ENCODE measurements at places on chromosomes 1 and 21.

DNA sequence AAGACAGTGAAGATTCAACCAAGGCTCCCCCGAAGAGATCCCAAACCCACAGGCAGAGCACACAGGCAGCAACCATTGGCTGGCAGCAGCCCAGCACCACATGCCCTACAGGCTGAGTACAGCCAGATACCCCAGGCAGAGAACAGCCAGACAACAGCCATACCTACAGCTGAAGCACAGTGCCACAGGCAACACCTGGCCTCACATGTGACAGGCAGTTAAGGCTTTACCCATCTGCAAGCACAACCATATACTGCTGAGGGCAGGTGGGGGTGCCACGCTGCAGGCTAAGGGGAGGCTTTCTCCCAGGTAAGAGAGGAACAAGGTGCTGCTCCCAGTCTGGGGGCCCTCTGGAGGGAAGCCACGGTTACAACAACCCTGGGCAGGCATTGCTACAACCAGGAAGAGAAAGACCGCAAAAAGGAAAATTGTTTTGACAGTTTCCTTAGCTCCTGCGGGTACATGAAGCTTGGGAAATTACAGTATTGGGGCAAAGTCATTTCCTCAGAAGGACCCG is 12.3 kb downstream of the CHIT1 start:
- no peak for DNase-seq

GRCh38 chr1:110464340-110464739 is 13.4 kb downstream of the PROK1 start:
- DNase-seq = no peak

DNA sequence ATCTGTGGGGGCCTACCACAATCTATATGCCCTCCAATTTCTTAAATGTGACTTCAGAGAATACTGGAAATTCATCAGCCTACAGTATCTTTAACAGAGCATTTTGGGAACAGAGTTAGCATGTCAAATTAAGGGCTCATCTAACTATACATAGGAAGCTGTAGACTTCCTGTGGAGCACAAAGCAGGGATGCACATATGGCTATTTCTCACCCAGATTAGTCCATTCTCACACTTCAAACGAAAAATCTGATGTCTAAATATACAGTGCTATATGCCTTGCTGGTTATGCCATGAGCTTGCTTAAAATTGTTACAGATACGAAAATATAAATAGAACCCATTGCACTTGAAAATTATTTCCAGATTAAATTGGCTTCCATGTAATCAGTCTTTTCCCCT is 1922.8 kb downstream of the MRPL39 start:
- DNase-seq = no peak

GRCh38 chr1:111127923-111128643 is 11.8 kb downstream of the DRAM2 start:
- DNase-seq = no peak

- DNase-seq = no peak
Observed at GRCh38 chr1:177858332-177858821, 111.5 kb downstream of the SEC16B start.

- no peak for DNase-seq
Observed at GRCh38 chr1:85230305-85230977, 29.0 kb downstream of the C1orf52 start.

DNA sequence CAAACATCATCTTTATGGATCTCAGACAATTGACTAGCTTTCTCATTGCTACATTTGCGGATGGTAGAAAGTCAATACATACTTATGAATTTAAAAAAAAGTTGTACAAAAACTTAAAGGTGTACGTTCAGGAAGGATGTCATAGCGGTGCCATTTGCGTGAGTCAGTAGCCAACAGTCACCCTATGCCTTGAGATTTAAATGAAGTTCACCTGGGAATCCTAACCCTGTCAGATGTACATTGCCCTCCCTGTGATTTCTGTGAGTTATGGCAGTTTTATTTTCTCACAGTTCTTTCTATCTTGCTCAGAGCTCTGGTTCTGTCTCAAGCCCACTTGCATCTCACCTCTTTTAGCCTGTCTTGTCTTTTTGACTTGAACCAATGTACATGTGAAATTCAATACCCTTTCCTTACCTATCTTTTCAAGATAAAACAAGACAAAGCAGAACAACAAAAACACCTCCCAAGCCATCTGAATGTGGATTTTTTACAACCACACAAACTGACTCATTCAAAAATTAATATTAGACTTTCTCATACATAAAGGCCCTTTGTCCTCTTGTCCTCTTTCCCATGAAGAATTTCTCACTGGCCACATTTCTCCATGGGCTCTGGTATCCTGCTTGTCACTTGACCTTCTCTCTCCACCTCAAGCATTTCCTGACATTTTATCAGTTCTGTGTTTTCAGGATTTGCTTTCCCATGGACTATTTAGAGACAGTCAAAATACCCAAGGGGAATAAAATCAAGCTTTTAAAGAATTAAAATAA is 25.3 kb upstream of the ZNF697 start:
- DNase-seq = no peak

- no peak for DNase-seq
Observed at GRCh38 chr1:26218906-26219494, 15.0 kb upstream of the CEP85 start.

DNA sequence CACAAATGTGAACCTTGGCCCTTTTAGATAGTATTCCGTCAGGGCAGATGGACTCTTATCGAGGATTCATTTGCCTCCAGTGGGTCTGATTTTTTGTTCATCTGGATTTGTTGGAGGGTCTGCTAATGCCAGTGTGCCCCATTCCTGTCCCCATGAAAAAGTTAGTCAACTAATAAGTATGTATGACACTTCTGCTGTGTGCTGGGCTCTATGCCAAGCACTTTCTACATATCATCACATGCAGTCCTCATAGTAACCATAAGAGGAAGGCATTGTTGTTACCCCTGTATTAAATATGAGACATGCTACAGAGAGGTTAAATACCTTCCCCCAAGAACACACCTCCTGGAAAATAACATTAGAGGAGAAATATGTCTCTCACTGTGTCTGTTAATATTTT is 46.6 kb upstream of the MAB21L3 start:
- no peak for DNase-seq

DNA sequence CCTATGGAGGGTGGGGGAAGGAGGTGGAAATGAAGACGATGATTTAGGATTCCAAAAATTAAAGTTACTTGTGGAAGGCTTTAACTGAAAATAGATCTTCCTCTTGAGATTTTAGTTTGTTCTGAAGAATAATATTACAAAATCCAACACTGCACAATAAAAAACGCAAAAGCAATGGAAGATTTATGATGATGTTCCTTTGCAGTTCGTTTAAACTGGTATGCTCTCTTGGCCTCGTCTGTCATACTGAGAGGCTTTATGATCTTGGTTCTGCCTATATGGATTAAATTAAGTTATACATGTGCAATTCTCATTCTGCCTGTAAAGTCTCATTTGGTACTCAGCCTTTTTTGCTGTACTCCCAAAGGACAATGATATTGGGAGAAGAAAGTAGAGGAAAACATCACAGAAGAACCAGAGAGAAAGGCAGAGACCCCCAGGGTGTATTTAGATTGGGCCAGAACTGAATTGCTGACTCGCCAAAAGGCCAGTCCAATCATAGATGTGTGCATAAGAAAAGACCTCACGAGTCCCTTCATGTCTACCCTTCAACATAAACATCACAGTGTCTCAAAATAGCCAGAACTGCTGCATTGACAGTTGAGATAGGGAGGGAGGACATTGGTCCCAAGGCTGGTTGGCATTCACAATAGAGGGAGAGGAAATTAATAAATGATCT is 188.6 kb downstream of the GREM2 start:
- no peak for DNase-seq

GRCh38 chr1:110049801-110050601 is 15.6 kb downstream of the STRIP1 start:
- DNase-seq = no peak

- DNase-seq = no peak
Observed at GRCh38 chr1:234586304-234586703, 23.7 kb downstream of the IRF2BP2 start.
